Activated naive CD8-positive, alpha-beta T cell treated with anti-CD3 and anti-CD28 coated beads, Interleukin-2, amount 50 U/mL, for 24 hours (primary cell): ENCODE measurements at places on chromosomes 7 and 10.

- DNase-seq, result no peak
Observed at GRCh38 chr10:92173996-92174395, 116.9 kb downstream of the CPEB3 start.

DNA sequence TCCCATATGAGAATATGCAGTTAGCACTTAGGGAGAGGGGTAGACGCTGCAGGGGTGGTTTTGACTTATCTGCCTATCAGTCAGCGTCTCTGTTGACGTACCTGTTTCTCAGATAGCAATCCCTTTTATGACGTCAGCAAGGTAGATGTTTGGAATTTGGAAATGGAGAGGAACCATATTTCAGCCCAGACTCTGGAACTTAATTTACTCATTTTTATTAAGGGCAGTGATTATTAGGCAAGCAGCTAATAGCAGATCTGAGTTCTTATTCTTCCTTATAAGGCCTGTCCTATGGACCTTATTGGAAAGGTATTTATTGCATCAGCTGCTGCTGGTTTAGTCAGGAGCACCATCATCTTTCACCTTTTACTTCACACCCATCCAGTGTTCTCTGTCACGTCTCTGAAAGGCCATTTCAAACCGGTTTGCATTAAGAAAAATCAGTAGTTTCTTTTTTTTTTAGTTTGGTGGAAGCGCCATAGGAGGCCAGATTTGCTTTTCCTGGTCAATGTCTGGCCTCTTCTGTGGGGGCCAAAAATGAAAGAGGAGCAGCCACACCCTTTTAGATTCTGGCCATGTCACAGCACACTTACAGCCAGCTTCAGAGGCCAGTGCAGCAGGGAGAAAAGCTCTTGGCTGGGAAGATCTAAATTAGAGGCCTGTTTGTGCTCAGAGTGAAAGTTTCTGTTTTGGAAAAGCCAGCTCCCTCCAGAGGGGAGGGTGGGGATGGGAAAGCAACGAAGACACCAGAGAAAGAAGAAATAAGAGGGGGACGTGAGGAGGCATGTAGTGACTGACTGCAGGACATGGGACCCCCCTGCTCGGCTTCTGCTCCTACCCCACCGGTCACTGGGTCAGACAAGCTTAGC, 146.3 kb downstream of the TCF7L2 start:
- DNase-seq, result no peak

- DNase-seq, result no peak
Observed at GRCh38 chr10:89367529-89367928, 10.3 kb upstream of the IFIT1B start.

DNA sequence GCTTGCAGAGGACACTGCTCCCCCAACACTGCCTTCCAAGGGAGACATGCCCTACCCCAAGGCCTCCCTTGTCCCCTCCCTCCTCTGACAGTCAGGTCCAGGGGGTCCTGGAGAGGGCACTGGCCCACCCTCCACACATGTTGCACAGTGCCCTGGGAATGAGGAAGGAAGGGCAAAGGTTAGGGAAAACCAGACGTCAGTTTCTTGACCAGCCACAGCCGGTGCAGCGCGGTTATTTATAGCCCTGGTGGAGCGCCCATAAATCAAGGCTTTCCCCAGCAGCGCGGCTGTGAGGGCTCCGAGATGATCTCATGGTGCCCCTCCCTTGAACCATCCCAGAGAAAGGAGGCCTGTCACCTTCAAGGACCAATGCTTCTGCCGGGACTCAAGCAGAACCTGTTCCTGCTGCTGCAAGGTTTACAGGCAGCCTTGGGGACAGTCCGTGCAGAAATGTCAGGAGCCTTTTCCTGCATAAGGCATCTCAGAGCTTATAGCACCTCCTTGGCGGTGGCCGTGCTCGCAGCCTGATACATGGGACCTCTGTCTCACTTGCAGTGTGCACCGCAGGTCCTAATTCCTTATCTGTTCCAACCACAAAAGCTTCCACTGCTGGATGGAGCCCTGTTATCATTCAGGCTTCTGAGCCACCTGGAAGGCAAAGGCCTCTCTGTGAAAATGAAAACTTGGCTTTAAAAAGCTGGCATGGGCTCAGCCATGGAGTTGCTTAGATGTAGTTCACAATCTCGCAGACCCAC, 127.3 kb downstream of the LHPP start:
- no peak for DNase-seq

DNA sequence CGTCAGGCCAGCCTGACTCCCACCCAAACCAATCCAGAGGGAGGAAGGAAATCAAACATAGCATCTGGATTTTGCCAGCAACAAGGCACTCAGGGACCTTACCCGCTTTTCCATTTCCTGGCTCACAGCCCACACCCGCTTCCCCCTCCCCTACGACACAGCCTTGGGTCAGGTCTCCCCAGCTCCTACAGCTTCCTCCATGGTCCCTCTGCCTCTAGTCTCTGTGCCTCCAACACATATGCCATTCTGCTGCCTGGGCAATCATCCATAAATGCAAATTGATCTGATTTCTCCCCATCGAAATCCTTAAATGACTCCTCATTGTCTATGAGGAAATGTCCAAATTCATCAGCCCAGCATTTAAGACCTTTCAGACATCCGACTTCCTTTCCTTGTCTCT, 53.2 kb upstream of the CUX1 start:
- no peak for DNase-seq

DNA sequence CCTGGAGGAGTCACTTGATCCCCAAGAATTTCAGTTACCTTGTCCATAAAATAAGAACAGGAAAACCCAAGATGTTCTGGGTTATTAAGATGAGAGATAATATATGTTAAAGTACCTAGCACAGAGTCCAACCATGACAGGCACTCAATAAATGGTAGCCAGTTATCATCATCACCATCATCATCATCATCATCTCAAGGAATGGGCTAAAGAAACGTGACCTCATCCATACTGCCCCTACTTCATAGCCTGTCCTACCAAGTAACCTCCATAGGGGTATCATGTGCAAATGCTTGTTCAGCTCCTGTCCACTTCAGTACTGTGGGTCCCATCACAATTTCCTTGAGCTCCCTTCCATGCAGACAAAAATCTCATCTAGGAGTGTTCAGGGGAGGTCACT, 14.4 kb downstream of the FGFR2 start:
- DNase-seq, result no peak

GRCh38 chr7:101168412-101169049, 3.2 kb upstream of the VGF start:
- DNase-seq, result no peak

- no peak for DNase-seq
Observed at GRCh38 chr10:23834091-23834490, 374.8 kb upstream of the KIAA1217 start.
